ENCODE measurements at places on chromosomes 2 and 18.

DNA sequence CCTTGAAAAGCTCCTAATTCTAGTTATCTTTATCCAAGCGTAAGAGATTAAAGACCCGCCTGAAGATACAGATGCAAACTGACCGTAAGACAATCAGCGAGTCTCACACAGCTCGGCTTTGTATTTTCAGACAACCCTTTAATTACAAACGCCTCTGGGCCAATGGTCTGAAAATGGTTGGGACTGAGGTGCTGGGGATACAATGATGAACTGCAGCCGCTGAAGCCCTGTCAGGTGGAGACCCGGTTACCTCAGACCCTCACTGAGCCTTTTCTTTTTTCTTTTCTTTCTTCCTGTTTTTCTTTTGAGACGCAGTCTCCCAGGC, 715 bp upstream of the CFAP36 start:
- peak; percentile 20 for DNase-seq

- DNase-seq: no peak
Observed at GRCh38 chr2:114550364-114550763, 107.9 kb downstream of the DPP10 start.

DNA sequence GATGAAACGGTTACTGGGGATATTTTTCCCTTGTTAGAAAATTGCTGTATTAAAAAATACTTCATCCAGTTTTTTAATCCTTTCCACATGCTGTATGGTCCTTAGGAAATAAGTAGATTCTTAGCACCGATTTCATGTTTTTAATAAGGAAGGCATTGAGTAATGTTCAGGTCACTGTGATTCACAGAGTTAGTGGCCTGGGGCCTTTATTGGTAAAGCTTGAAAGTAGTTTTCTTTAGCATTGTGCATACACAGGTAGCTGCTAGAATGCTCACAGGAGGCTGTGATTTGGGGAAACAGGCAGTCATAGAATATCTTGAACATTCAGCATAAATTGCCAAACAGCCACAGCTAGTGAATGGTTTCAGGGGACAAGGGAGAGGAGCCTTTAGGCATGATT, 79.8 kb downstream of the XRCC5 start:
- peak; percentile 85 for DNase-seq

DNA sequence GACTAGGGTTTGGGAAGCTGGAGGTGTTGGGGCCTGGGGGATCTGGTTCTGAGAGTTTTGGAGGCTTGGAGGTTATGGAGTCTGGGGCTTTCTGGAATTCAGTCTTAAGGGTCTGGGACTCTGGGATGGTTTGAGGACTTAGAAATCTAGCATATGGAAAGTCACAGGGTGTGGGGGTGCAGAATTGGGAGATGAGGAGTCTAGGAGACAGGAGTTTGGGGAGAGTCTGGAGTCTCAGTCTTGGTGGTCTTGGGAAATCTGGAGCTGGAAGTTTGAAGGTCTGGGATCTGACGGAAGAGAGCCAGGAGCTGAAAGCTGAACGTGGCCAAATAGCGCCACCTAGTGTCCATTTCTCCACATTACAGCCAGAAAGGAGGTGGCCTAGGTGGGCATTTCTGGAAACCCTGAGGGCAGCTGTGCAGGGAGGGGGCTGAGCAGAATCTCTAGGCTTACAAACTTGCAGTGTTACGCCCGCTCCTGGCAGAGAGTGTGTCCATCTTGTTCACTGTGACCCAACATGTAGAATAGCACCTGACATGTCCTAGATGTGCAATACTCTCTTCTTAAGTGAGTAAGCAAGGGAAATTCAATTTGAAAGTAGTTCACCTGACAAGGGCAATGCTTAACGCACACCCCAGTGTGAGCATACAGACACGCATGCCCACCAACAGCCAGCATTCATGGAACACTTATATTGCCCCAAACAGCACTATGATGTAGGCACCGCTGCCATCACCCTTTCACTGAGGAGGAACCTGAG, 204.8 kb downstream of the TFCP2L1 start:
- peak; percentile 84 for DNase-seq

GRCh38 chr2:237581751-237582746, 8.5 kb downstream of the RAB17 start:
- peak; percentile 75 for DNase-seq

DNA sequence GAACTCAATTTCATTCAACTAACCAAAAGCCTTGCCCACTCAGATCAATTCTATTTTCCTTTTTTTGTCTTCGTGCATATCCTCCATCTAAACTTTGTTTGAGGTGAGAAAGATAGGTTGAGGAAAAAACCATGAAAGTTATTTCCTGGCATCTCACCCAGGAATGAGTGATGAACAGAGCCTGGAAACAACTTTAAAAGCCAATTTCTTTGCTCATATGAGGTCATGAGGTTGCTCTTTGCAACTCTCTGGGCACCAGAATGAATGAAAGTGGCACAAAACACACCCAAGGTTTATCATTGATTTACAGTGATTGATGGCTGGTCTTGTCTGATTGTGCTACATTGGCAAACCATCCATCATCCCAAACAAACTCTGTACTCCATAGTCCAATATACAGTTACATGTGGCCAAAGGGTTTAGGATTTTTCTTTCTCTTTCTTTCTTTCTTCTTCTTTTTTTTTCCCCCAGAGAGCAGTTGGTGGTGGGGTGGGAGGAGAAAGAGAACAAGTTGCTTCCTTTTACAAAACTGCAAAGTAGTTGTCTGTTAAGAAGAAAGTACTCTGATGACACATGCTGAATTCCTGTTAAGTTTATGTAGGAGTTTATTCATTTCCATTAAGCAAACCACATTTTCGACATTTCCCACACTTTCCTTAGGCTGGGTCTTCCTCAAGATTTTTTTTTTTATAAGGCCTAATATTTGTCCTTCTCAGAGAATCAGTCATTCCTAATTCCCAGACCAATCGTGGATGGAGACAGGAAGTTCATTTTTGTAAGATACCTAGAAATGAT, 575.9 kb upstream of the ZEB2 start:
- DNase-seq: no peak

- DNase-seq: no peak
Observed at GRCh38 chr2:26246818-26247217, 2.1 kb downstream of the HADHB start.

DNA sequence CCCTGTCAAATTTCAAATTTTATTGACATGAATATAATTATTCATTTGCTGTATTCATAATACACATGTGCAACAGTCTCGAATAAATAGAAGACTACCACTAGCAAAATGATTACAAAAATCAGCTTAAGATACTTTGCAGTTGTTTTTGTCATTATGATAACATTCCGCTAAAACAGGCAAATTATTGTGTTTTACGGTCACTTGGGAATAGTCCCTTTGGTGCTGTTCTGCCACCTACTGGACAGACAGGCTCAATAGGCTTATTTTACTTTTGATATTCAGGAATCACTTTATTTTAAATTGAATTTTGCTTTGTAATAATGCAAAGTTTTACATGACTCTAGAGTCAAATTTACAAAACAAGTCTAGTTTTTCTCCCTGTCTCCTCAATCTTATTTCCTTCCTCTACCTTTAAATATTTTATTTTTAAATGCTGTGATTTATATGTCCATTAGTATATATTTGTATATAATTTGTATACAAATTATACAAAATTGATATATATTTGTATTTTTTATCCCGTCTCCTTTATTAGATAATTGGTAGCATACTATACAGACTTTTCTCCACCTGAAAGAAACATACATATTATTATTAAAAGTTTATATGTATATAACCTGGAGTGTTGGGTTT, 456.3 kb downstream of the DLGAP1 start:
- DNase-seq: peak; percentile 80
